Purkinje cell (primary cell): ENCODE measurements at places on chromosomes 1 and 21. TPM values are rescaled to one million over a fixed set of nuclear protein-coding genes. Genes with fewer than 3 reads are reported as not detected.

Gene ACOT11
- 0.85 and 0.95 TPM in 2 replicates for polyA plus RNA-seq

Gene PGLYRP4
- not detected in 2 replicates for polyA plus RNA-seq

Gene UTS2
- polyA plus RNA-seq: not detected in 2 replicates

Gene RAP1A
- 43.6 and 44.9 TPM in 2 replicates for polyA plus RNA-seq

Gene CNKSR1
- 0.81 TPM in 1 of 2 replicates, not detected in the other for polyA plus RNA-seq

Gene CSF1
- 0.13 TPM in 1 of 2 replicates, not detected in the other for polyA plus RNA-seq

Gene CFAP74
- polyA plus RNA-seq: 1.2 TPM in 1 of 2 replicates, not detected in the other

Gene RGS13
- polyA plus RNA-seq: not detected in 2 replicates

Gene S100A12
- polyA plus RNA-seq: not detected in 2 replicates

Gene CD160
- 1.3 and 1.9 TPM in 2 replicates for polyA plus RNA-seq

Gene FCRL2
- polyA plus RNA-seq: not detected in 2 replicates

Gene KCNT2
- polyA plus RNA-seq: 1.9 and 3.4 TPM in 2 replicates

Gene ATP8B2
- polyA plus RNA-seq: 2.0 and 2.6 TPM in 2 replicates

Gene NAV1
- 5.2 and 6.2 TPM in 2 replicates for polyA plus RNA-seq

Gene NSL1
- 35.3 and 47.9 TPM in 2 replicates for polyA plus RNA-seq

Gene OR2G3
- polyA plus RNA-seq: not detected in 2 replicates

Gene ENO1
- 109 and 191 TPM in 2 replicates for polyA plus RNA-seq

Gene UBE4B
- 9.2 and 10.1 TPM in 2 replicates for polyA plus RNA-seq
